ENCODE measurements at places on chromosomes 7 and 10.
A peak's percentile ranks its signal among the peaks of the same experiment; 100 is the strongest.

- DNase-seq: no peak
Measured at GRCh38 chr7:11767148-11767547, 64.8 kb downstream of the THSD7A start.

- DNase-seq: no peak
Measured at GRCh38 chr7:30232391-30232790, 52.0 kb upstream of the ZNRF2 start.

- DNase-seq: no peak
Measured at GRCh38 chr7:102376964-102377466, 19.1 kb upstream of the PRKRIP1 start.

GRCh38 chr7:13692548-13692947 is 296.9 kb downstream of the ETV1 start:
- DNase-seq: no peak

- DNase-seq: no peak
Measured at GRCh38 chr7:5701085-5701914, 80.2 kb downstream of the RNF216 start.

DNA sequence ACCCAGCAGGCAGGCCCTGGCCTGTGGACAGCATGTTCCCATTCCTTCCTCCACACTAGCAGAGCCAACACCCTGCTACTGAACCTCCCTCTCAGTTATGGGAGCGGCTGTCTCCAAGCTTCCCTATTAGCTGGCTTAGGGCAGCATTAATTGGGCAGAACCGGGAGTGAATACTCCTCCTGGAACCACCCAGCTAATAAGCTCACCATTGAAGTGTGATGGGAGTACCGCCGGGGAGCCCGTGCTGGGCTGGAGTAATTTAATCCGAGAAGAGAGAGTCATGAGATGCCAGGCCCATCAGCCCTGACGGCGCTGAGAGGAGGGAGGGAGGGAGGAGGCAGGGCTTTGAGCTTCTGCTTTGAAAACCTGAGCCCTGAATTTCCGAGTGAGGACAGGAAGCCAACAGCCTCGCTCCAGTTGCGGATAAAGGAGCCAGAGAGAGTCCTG is 31.8 kb upstream of the ELFN1 start:
- no peak for DNase-seq

DNA sequence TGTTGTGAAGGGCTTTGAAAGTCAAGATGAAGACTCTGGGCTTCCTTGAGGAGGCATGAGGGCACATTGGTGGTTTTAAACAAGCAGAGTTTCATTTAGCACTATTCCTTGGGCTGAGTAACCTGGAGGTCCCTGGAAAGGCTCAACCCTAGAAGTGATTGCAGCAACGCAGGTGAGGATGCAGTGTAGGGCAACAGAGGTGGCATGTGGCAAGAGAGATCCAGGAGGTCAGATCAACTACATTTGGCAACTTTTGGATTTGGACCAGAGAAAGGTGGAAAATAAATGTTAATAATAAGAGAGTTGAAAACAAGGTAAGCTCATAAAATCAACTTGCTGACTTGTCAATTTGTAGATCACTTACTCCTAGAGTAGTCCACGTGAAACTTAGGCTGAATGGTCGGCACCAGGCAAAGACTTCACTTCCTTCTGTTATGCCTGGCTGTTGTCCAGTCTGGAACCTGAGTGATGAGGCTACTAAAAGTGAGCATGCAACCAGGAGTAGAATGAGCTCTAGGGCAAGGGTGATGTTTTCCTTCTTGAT is 414.6 kb upstream of the ZMIZ1 start:
- no peak for DNase-seq

DNA sequence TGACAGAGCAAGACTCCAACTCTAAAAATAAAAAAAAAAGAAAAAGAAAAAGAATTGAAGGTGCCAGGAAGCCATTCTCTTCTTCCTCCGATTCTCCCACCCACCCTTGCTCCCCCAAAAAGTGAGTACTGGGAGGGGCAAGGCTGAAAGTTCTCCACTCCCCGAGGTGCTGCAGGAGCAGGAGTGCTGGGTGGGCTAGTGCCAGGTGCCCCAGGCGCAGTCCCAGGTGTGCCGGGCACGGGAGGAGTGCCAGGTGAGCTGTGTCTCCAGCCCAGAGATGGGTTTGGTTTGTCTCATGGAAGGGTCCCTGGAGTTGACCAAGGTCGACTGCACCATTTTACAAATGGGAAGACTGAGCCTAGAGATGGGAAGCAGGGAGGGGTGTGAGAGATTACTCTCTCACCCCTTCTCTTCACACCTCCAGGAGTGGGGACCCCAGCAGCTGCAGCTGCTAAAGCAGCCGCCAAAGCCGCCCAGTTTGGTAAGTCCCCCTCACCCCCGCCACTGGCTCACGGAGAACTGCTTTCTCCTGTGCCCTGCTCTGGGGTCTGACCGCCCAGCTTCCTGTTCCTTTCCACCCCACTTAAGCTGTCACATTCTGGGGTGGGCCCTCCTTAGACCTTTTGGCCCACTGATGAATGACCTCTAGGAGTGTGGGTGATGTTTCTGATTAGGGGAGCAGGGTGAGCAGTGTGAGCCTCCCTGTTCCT is 26.2 kb upstream of the LIMK1 start:
- no peak for DNase-seq

- DNase-seq: no peak
Measured at GRCh38 chr10:133400624-133401424, 6.9 kb downstream of the MTG1 start.

- no peak for DNase-seq
Measured at GRCh38 chr7:50631100-50631499, 65.9 kb upstream of the DDC start.

DNA sequence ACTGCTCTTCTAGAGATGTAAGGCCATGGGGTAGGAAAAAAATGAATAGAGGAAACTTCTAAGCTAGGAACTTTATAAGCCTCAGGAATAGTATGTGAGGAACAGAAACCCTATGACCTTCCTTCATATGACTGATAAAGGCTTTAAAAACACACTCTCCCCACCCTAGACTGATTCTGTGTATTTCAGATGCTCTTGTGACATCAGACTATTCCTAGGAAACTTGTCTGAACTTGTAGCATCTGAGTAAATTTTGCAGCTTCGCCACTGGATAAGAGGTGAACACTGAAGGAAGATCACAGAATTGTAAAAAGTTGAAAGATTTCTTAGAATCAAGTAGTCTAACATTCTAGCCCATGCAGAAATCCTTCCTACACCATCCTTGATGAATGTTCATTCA is 31.0 kb upstream of the CBLL1 start:
- DNase-seq: no peak

DNA sequence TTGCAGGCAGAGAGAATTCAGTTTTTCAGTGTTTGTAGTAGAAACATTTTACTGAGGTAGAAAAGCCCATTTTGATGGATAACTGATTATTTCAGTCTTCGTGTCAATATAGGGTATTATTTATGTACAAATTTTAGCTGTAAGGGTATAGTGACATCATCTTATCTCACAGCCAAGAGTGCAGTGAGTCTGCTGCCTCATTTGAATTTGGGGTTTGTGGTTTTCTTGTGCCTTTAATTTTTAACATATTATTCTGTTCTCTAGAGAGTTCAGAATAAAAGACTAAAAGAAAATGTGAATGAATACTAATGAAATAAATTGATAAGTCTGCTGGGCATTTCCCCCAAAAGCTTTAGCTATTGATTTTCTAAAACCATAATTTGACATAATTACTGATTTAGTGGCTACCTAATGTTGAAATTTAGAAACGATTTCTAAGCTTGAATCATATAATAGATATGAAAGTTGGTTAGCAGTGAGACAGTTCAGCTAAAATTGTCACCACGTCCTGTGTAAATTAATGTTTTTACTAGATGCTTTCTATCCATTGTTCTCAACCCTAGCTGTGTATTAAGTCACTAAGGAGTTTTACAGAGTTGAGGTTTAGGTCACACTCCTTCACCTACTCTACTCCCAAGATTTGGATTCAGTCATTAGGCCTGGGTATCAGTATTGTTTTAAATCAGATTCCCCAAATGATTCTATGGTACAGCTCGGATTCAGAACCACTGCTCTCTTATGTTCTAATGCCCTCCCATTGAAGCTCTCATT is 37.3 kb downstream of the ACADSB start:
- no peak for DNase-seq

GRCh38 chr7:149133028-149133710 is 7.0 kb upstream of the ZNF425 start:
- DNase-seq: no peak

- DNase-seq: no peak
Measured at GRCh38 chr7:35823440-35823839, 22.6 kb downstream of the SEPTIN7 start.

DNA sequence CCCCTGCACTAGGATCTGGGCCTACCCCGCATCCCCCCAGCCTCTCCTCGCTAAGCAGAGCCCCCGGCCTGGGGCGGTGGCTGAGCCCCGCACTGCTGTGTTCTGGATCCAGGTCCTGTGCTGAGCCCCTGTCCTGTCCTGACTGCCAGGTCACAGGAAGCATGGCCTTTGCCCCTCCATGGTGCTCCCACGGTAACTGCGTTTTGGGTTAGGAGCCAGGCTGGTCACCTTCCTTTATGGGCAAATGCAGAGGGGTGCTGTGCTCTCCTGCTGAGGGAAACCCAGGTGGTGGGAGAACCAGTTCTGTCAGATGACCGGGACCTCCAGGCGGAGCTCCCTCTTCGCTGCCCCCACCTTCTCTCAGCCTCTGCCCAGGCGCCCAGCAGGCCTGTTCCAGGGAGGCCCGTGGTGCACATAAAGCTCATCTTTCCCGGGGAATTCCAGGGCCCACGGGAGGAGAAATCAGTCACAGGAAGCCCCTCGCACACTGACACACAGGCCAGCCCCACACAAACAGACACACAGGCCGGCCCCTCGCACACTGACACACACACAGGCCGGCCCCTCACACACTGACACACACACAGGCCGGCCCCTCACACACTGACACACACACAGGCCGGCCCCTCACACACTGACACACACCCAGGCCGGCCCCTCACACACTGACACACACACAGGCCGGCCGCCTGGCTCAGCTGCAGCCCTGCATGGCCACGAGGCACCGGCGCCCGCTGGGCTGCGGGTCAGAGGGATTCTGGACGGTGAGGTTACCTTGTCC is 75.6 kb downstream of the CFAP46 start:
- DNase-seq: no peak

GRCh38 chr10:75654772-75655171 is 223.3 kb downstream of the LRMDA start:
- DNase-seq: no peak

GRCh38 chr7:12550956-12551355 is 19.6 kb upstream of the SCIN start:
- DNase-seq: peak; percentile 3

DNA sequence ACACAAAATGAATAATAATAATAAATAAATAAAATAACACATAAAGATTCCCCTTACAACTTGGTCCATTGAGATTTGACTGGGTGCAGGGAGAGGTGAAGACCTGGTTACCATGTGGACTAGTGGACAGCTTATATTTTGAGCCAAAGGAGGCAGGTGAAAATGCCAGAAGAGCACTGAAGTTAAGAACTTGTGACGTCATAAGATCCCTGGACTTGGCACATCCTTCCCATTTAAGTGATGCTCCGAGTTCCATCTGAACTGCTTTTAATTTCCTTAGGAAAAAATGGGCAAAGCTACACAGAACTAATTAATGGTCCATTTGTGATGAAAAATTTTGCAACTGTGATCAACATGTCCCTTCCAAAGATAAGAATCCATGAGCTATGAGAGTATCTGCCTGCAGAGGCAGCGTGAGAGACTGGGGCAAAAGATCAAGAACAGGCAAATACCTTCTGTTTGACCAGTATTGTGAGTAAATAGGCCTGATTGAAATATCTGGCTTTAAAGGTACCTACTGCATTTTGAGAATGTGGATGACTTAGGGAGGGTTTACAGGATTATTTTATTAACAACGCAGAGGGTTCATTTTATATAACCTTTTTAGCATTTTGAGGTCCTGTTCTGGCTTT is 101.2 kb upstream of the POT1 start:
- DNase-seq: no peak

GRCh38 chr10:70348228-70348850 is 34.1 kb downstream of the LRRC20 start:
- DNase-seq: peak; percentile 56

DNA sequence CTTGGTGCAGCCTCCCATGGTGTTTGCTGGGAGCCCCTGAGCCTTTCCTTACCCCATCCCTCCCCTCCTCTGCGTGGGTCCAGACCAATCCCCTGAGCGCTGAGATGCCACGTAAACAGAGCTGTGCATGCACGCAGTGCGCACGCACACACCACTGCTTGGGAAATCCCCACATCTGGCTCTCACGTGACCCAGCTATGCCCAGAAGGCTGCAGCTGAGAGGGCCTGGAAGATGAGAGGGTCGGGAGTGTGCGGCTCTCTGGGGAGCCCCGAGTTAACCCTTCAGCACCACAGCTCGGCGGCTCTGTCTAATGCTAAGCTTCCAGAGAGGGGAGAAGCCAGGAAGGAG is 177.2 kb downstream of the SH3PXD2A start:
- peak; percentile 98 for DNase-seq

DNA sequence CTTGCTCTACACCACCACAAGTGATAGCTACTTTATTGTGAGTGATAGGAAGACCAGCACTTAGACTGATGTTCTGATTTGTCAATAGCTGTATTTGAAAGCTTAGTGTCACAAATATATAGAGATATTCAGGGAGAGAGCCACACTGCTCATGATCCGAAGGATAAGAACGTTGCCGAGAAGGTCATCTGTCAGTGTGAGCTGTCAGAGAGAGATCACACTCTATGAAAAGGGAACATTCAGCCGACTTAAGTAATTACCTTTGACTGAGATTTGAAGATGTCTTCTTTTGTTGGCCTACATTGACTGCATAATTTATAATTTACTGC is 322.6 kb downstream of the TFEC start:
- no peak for DNase-seq

DNA sequence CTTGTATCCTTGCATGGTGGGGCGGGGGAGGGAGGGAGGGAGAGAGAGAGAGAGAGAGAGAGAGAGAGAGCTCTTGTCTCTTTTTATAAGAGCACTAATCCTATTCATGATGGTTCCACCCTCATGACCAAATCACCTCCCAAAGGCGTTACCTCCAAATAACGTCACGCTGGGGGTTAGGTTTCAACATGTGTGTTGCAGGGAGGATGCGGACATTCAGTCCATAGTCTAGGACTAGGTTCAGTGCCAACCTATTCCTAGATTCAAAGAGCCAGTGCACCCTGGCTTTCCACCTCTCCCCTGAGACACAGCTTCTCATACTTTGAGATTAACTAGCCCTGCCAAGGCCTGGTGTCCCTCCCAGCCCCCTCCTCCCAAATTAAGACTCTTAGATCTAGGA is 123.0 kb downstream of the GRK5 start:
- no peak for DNase-seq

DNA sequence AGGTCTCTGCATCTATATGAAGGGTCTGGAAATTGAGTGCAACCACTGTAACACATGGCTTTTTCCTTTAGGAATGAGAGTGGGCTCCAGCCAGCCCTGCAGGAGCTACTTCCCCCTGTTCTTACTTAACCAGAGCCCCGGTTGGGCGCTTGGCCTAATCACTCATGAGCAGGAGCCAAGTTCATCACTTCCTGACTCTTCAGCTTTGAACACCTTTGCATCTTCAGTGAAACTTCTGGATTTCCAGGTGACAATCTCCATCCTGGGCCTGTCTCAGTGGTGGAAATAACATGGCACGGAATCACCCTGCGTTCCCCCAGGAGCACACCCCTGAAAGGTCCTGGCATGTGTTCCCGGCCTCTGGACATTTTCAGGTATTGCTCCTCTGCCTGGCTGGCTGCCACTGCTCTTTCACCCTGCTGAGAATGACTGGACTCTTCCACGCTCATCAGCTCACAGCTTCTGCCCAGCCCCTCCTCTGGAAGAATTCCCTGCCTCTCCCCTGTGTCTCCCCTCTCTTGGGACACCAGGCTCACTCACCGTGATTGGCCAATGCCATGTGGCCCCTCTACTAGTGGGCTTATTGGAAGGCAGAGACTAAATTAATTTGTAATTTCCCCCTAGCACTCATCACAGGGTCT is 229.1 kb upstream of the GRB10 start:
- no peak for DNase-seq

All from EH (cell line).